Frontal cortex (tissue), 4 donors: ENCODE measurements at places on chromosomes 6 and 20. TPM values are rescaled to one million over a fixed set of nuclear protein-coding genes. Genes with fewer than 3 reads are reported as not detected.

- no peak for DNase-seq
Measured at GRCh38 chr20:63094767-63095499, 88.2 kb upstream of the BHLHE23 start.

DNA sequence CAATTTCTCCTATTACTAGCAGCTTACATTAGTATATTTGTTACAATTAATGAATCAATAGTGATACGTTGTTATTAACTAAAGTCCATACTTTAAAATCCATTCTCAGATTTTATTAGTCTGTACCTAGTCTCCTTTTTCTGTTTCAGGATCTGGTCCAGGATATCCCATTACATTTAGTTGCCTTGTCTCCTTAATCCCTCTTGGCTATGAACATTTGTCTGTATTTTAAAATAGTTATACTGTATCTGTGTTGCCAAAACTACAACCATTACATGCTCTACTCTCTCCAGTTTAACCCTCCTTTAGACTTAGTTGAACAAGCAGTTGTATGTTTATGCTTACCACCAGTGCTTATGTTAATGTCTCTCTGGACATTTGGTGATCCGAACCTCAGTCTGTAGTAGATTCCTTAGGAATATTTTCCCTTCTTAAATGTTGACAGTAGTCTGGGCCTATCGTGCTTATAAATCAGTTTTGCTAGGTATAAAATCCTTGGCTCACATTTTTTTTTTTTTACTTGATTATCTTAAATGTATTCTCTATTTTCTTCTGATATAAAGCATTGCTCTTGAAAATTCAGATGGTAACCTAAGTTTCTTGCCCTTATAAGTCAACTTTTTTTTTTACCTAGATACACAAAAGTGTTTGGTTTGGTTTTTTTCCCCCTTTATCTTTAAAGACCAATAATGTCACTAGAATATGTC lies 12.2 kb downstream of the ALDH5A1 start:
- no peak for DNase-seq

HSP90AB1 gene
- total RNA-seq: 463 TPM

OR5V1 gene
- not detected for total RNA-seq

GATA5 gene
- total RNA-seq: not detected

HS3ST5 gene
- total RNA-seq: 13.9 TPM
